ENCODE measurements at places on chromosomes 6 and 20.

GRCh38 chr6:42177514-42178364 lies 4.6 kb downstream of the GUCA1A start:
- DNase-seq: no peak

- DNase-seq: no peak
These were observed 66.9 kb downstream of the TOX2 start for GRCh38 chr20:43981540-43981939.

DNA sequence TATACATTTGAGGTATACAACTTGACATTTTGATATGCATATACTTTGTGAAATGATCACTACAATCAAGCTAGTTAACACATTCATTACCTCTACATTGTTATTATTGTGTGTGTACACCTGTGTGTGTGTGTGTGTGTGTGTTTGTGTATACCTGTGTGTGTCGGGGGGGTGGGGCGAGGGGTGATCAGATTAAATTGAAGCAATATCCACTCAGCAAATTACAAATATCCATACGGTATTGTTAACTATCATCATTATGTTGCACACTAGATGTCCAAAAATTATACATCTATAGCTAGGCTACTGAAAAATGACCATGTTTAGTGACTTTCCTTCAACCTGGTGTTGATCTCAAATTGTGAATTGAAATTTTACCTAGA lies 1.8 kb downstream of the RHAG start:
- no peak for DNase-seq

DNA sequence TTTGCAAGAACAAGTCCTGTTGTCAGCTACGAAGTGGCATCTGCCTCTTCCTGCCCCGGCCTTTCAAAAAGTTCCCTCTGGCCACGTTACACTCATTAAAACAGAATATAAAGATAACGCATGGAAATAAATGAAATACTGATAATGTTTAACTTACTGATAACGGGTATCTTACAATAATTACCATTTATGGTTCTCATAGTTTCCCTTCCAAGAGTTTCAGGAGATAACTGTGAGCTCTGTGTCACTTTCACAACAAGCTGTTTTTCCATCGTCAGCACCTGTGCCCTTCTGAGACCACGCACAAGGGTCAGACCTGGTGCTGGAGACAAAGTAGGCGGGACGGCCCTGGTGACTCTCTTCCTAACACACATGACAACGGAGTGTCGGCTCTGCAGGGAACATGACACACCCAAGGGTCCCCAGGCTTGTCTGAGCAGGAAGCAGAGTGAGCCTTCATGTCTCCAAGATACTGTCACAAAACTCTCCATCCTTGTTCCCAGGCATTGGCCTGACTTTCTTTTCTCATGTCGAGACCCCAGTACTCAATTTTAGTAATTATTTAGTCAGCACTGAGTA lies 86.2 kb upstream of the THBS2 start:
- DNase-seq: no peak

DNA sequence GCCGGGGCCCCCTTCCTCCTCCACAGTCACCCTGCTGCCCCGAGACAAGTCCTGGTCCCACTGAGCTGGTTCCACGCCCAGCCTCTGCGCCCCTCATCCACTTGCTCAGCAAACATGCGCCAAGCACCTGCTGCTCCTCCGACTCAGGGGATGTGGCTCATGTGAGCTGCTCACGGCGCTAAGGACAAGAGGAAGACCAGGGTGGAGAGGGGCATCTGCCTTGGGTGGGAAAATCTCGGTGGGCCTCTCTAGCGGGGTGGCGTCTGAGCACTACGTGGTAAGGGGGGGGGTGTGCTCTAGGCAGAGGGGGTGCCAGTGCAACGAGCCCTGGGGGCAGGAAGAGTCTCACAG lies 4.5 kb downstream of the LAMA5 start:
- no peak for DNase-seq

DNA sequence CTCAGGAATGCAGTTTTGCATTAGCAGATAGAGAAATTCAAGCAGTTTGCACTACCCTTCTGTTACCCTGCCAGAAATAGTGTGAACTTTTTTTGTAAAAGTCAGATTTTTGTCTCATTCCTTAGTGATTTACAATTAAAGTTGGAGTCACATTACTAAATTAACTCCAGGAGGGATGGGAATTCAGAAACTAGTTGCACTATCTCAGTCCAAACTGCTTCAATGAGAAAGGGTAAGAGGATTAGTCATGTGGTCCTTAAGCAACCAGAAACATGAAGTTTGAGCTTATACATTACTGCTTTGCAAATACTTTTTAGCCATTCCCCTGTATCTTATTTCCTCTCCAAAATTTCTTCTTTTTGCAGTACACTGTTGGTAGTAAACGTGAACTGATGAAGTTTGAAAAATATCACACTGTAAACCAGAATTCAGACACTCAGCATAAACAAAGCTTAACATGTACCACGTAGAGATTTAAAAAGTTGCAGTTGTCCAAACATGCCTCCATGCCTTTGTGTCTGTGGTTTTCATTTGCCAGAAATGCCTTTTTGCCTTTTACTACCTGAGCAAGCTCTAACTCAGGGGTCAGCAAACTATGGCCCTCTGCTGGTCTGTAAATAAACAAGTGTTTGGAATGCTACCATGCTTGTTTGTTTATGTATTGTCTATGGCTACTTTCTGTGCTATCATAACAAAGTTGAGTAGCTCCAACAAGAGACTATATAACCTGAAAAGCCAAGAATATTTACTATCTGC lies 49.7 kb downstream of the TP53INP2 start:
- DNase-seq: peak; percentile 11

DNA sequence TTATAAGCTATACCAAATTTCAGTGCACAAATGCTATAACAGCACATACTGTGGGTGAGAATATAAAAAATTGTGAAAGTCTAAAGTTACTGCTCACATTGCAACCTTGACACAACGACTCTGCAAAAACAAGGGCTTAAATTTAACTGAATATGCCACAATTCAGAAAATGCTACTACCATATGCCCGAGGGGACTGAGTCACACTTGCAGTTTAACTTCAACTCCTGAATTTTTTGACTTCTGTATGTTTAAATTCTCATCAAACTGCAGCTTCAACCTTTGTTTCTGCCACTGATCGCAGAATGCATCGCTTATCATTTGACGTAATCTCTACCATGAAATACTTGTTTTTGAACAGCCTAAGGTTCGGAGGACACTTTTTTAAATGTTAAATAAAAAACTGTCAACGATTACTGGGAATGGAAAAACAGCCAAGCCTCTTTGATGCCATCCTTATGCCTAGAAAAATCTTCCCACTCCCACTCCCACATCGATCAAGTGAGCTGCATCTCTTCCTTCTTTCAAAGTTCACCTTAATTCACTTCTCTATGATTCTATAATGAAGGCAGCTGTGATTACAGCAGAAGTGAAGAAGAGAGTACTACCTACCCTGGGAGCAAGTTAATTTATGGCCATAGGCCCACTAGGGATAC lies 136.5 kb downstream of the ATXN1 start:
- DNase-seq: no peak

DNA sequence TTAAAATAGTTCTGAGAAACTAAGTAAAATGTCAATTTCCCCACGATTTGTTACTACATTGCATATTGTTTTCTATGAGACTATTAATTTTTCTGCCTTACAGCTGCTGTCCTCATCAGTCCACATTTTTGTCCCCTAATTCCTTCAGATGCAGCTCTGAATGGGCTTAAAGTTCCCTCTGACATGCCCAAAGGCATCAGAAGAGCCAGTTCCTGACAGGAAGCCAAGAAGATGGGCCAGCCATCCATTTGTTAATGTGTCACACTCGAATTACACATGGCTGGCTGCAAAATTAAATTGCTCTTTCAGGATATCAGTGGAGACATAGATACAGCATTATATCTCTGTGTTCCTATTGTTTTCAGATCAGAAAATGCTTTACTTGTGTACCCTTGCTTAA lies 1223.0 kb downstream of the EPHA7 start:
- DNase-seq: no peak

DNA sequence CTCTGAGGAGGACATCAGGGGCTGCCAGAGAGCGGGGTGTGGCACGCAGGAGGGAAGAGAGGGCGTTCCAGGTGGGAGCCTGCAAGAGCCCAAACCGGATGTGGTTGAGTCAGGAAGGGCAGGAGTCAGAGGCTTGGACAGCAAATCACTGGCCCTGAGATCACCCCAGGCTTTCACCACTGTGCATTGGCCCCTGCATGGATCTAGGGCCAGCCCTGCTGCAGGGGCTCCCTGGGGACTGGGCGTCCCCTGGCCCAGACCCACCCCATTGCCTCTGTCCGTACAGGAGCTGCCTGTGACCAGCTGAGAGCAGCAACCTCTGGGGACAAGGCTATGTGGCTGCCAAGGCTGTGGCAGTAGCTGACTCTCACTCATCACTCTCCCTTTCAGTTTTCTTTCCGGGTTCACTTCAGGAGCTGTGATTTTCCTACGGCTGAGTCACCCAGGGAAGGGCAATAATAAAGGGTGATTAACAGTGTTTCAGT lies 33.9 kb downstream of the KCNK17 start:
- DNase-seq: no peak
